Transverse colon (tissue), 4 donors: ENCODE measurements at places on chromosomes 5 and 9. TPM values are rescaled to one million over a fixed set of nuclear protein-coding genes. Genes with fewer than 3 reads are reported as not detected.
A peak's percentile ranks its signal among the peaks of the same experiment; 100 is the strongest.

- H3K4me3 ChIP-seq: no peak overlapping the region
- H3K4me1 ChIP-seq: no peaks in the 10 kb centered on the region
- DNase-seq: no peak
- no peak overlapping the region for H3K27ac ChIP-seq
- H3K36me3 ChIP-seq: no peaks in the 10 kb centered on the region
Measured at GRCh38 chr5:158922263-158922592, 177.5 kb downstream of the EBF1 start.

GRCh38 chr5:26662806-26663360, 375.5 kb downstream of the CDH9 start:
- no peaks in the 10 kb centered on the region for H3K36me3 ChIP-seq
- no peak overlapping the region for H3K4me3 ChIP-seq
- no peak overlapping the region for H3K27ac ChIP-seq
- H3K4me1 ChIP-seq: no peaks in the 10 kb centered on the region

DNA sequence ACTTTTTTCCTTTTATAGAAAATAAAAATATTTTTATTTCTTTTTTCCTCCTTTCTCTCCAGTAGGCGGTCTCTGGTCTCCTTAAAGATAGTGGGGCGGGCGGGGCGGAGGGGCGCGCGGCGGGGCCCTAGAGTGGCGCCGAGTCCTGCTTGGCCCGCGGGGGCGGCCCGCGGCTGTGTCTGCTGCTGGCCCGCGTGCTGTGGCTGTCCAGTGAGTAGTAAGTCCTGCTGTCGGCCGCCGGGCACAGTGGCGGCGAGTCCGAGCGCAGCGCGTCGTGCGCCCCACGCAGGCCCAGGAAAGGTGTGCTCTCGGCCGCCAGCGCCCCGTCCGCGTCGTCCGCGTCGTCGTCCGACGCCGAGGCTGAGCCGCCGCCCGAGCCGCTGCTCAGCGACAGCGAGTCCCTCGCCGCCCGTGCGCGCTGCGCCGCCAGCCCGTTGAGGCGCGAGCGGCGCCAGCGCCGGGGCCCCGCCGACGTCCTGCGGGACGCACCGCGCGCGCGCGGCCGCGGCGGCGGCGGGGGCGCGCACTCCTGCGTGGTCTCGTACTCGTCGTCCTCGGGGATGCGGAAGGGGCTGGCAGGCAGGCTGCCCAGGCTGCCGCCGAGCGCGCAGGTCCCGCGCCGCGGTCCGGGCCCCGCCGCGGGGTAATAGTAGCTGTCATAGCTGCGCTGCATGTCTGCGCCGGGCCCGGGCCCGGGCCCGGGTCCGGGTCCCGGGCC, 52.3 kb downstream of the PSD2 start:
- H3K27ac ChIP-seq: peak overlapping the region; percentile 67
- DNase-seq: peak; percentile 63
- H3K4me1 ChIP-seq: peaks cover 7% of the 10 kb centered on the region
- peaks cover 41% of the 10 kb centered on the region for H3K27me3 ChIP-seq

DNA sequence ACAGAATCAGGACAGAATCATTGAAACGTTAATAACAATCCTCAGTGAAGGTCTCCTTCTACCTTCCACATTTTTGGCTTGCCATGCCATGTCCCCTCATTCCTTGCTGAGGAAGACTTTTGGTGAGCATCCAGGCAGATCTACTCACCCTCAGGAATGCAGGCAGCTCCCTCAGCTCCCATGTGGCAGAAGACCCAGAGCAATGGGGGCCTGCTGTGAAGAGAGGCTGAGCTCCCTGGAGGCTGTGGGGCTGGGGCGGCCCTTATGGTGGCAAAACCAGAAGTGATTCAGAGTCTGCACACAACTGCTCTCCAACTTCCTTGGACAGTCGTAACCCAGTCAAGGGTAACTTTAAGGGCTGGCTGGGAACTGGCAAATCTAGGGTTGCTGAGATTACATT, 247.2 kb upstream of the EFNA5 start:
- DNase-seq: no peak
- H3K4me3 ChIP-seq: no peak overlapping the region
- H3K4me1 ChIP-seq: no peaks in the 10 kb centered on the region
- H3K27ac ChIP-seq: no peak overlapping the region

DNA sequence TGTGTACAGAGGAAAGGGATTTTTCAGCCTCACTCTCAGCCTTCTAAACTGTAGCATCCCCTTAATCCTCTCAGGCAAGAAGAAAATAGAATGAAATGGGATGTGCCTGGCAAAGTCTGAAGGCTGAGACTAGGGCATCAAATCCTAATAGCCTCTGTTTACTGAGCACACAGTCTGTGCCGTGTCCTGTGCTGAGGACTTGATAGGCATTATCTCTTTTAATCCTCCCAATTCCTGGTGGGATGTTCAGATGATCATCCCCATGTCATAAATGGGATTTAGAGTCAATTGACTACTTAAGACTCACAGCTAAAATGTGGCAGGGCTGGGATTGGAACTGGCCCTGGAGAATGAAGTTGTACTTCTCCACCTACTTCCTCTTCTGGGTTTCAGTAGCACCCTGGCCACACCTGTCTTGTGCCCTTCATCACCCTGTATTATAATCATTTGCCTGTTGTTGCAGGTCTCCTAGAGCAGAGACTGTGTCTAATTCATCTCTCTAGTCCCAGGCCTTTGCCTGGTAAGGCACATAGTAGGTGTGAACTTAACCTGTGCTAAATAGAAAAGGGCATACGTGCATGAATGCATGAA, 81.0 kb downstream of the WWC1 start:
- H3K4me1 ChIP-seq: no peaks in the 10 kb centered on the region
- no peak overlapping the region for H3K4me3 ChIP-seq
- no peaks in the 10 kb centered on the region for H3K36me3 ChIP-seq
- H3K27ac ChIP-seq: no peak overlapping the region
- DNase-seq: no peak

The SPINK14 gene
- total RNA-seq: not detected

The DDX31 gene
- 11.7 TPM for total RNA-seq

GRCh38 chr5:169350759-169351240, 49.9 kb upstream of the SLIT3 start:
- H3K4me3 ChIP-seq: no peak overlapping the region
- DNase-seq: no peak
- no peak overlapping the region for H3K27ac ChIP-seq
- H3K36me3 ChIP-seq: no peaks in the 10 kb centered on the region
- H3K4me1 ChIP-seq: no peaks in the 10 kb centered on the region
- no peaks in the 10 kb centered on the region for H3K27me3 ChIP-seq

DNA sequence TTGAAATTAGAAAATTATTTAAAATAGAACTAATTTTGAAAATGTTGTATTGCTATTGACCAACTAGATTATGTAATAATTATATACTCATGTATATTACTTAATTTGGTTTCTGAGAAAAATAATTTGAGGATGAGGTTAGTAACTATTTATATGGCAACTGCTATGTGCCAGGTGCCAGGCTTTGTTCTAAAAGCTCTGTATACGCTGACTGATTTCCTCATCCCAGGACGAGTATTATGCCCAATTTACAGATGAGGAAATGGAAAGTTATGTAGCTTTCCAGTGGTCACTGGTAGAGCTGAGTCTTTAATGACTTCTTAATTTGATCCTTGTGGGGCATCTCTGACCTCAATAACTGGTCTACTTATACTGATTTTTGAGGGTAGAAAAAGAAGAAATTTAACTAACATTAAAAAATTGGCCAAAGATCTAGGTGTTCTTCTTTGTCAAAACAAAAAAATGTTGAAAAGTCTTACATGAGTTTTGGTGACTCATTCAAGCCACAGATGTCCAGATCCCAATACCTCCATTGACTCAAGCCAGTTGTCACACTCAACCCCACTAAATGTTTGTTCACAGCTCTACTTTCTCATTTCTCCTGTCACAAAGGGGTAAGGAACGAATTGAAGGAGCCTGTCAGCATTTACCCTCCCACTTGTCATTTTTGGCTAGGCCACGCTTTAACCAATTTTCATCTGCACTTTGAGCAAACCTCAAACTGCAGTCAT, 228.1 kb upstream of the MEF2C start:
- no peaks in the 10 kb centered on the region for H3K27me3 ChIP-seq
- DNase-seq: no peak
- H3K36me3 ChIP-seq: no peaks in the 10 kb centered on the region
- H3K27ac ChIP-seq: no peak overlapping the region
- H3K4me1 ChIP-seq: no peaks in the 10 kb centered on the region
- H3K4me3 ChIP-seq: no peak overlapping the region

- no peak overlapping the region for H3K27ac ChIP-seq
- H3K27me3 ChIP-seq: no peaks in the 10 kb centered on the region
- H3K4me1 ChIP-seq: peaks cover 23% of the 10 kb centered on the region
- DNase-seq: peak; percentile 64
- no peaks in the 10 kb centered on the region for H3K36me3 ChIP-seq
Measured at GRCh38 chr5:111774525-111774924, 17.5 kb upstream of the NREP start.

GRCh38 chr9:126956917-126957686, 42.5 kb downstream of the RALGPS1 start:
- H3K27me3 ChIP-seq: no peaks in the 10 kb centered on the region
- no peak overlapping the region for H3K4me3 ChIP-seq
- peak overlapping the region; percentile 9 for H3K27ac ChIP-seq
- no peak for DNase-seq
- no peaks in the 10 kb centered on the region for H3K36me3 ChIP-seq

- H3K36me3 ChIP-seq: no peaks in the 10 kb centered on the region
- H3K4me3 ChIP-seq: no peak overlapping the region
- H3K4me1 ChIP-seq: no peaks in the 10 kb centered on the region
- H3K27ac ChIP-seq: no peak overlapping the region
Measured at GRCh38 chr9:71004196-71004595, 117.2 kb downstream of the TRPM3 start.

- peak; percentile 55 for DNase-seq
- H3K36me3 ChIP-seq: no peaks in the 10 kb centered on the region
- peak overlapping the region; percentile 75 for H3K27ac ChIP-seq
Measured at GRCh38 chr5:67301285-67301903, 104.8 kb upstream of the CD180 start.

The PCDHGC4 gene
- total RNA-seq: 2.6 TPM

The TDRD7 gene
- total RNA-seq: 30.6 TPM

GRCh38 chr5:134149571-134150303, 27.0 kb downstream of the SKP1 start:
- H3K4me3 ChIP-seq: no peak overlapping the region
- no peak for DNase-seq
- H3K36me3 ChIP-seq: no peaks in the 10 kb centered on the region

DNA sequence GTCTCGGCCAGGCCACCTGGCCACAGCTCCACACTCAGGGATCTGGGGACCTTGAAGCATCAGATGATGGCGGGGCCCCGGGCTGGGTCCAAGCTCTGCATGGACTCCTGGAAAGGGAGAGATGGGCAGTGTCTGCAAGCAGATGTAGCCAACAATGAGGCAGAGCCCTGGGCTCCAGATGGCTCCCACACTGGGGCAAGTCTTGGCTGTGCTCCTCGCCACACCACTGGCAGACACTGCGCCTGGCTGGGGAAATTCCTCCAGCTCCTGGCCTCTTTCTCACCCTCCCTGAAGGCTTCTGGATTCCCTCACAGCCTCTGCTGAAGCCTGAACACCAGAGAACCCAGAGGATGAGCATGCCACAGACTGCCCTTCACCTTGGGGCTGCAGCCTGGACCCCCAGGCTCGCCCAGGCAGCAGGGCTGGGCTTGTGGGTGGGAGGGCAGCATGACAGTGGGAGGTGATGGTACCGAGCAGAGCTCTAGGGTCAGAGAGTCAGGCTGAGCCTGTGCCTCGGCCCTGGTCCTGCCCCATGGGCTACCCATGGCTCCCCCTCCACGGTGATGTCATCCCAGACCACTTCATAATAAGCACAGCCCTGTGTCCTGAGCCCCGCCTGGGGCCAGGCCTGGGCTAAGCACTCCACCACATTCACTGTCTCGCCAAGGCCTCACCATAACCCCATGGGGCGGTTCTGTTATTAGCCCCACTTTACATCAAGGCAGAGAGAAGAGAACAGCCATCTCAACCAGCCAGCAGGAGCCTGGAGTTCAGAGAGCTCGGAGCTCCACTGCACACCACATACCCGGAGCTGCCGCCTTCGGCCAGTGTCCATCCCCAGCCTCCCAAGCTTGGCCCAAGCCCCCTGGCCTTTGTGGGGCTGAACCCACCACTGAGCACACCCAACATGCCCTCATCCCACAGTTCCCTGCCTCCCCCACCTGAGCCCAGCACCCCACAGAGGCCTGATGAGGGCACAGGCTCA, 62.2 kb upstream of the ADAMTS2 start:
- H3K4me1 ChIP-seq: no peaks in the 10 kb centered on the region

The PTGER4 gene
- 39.6 TPM for total RNA-seq

GRCh38 chr5:172008689-172009141, 2.3 kb upstream of the FBXW11 start:
- DNase-seq: no peak
- H3K4me3 ChIP-seq: no peak overlapping the region
- no peak overlapping the region for H3K27ac ChIP-seq
- H3K4me1 ChIP-seq: peaks cover 29% of the 10 kb centered on the region
- no peaks in the 10 kb centered on the region for H3K36me3 ChIP-seq

The FCN1 gene
- 0.41 TPM for total RNA-seq

DNA sequence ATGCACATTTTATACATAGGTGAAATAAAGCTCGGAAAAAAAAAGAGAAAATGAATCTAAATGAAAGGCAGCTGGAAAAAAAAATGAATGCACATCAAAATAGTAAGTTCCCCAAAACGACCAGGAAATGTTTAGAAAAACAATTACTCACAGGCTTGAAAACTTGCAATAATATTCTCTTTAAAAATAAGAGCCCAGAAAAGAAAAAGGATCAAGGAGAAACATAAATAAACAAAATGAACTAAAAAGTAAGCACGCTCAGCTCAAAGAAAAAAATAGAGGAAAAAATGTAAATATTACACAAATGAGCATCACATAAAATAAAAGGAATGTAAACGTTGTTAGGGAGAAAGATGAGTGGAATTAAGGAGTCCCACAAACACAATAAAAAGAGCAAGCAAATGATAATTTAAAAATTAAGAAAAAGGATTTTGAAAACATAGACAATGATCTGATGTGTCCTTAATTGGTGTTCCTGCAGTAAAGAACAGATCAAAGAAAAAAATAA, 54.2 kb downstream of the SLC27A6 start:
- H3K4me1 ChIP-seq: peaks cover 5% of the 10 kb centered on the region
- H3K27ac ChIP-seq: no peak overlapping the region
- no peaks in the 10 kb centered on the region for H3K27me3 ChIP-seq
- no peak for DNase-seq
- H3K36me3 ChIP-seq: no peaks in the 10 kb centered on the region

The HRCT1 gene
- total RNA-seq: 36.7 TPM

The TMEM232 gene
- 13.1 TPM for total RNA-seq
